Right atrium auricular region (tissue), 2 donors: ENCODE measurements at places on chromosomes 16 and 17.

DNA sequence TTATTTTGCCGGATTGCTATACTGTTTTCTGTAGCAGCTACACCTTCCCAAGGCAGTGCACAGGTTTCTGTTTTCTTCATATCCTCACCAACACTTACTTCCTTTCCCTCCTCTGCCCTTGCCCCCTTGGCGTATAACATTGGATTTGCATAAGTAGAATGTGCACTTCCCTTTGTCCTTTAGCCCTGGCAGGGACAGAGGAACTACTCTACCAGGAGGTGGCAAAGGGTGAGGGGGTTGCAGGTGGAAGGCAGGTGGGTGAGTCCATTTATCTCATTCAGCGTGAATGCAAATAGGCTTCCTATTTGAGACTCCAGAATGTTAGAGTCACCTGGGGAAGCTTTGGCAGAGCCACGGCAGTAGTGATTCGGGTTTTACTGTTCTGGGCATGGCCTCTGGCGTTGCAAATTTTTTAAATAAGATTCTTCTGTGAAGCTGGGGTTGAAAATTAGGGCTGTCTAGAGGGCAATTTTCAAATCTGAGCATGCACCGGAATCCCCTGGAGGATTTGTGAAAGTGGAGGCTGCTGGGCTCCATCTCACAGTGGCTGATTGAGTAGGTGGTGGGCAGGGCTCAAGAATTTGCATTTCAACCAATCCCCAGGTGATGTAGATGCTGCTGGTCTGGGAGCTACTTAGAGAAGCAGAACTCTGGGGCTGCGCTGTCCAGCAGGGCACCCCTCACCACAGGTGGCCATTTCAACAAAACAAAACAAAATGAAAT, 84.7 kb downstream of the PLCG2 start:
- DNase-seq = no peak

GRCh38 chr17:72882426-72882825, 210.1 kb downstream of the SLC39A11 start:
- no peak for DNase-seq

- DNase-seq = no peak
These were observed 6.3 kb upstream of the RAB37 start for GRCh38 chr17:74730491-74731346.

DNA sequence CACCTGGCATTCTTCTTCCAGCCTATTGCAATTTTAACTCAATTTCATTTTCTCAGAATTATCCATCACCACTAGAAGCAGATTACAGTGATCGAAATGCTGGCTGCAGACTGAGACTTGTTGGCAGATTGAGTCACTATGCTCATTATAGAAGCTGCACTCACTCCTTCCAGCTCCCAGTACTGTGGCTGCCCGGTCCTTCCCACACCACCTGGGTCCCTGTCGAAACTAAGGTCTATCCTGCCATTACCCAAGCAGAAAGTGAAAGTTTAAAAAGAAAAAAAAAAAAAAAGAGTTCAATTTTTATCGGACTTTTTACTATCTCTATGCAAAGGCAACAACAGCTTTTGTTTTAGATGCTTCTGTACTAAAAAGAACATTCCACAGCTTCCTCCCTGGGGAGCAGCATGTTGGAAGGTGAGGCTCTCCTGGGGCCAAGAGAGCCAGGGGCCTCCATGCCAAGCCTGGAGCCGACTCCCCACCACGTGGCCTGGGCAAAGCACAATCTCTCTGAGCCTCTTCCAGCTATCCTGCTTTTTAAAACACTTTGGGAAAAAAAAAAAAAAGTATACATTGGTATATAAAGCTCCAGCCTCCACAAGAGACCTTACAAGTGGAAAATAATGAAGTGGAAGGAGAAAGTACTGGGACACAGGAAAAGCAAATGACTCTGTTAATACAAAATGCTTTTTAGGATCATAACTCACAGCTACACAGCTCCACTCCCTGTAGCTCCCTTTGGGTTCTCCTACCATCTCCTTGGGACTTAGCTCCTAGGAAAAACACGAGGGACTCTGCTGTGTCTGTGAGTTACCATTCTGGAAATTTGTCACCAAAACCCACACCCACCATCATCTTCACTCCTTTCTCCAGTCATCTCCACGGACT, 77.8 kb downstream of the USP31 start:
- no peak for DNase-seq

- DNase-seq = no peak
These were observed 294.9 kb upstream of the FOXF1 start for GRCh38 chr16:86215233-86215978.

DNA sequence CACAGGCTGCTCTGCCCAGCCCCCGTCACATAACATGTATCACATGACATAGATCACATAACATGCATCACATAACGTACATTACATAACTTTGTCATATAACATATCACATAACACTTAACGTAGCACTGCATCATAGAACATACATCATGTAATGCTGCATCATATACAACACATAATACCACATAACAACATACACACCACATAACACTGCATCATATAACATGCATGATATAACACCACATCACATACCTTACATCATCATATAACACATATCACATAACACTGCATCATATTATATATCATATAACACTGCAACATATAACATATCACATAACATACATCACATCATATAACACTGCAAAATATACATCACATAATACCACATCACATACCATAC, 83.8 kb downstream of the AXIN2 start:
- no peak for DNase-seq

DNA sequence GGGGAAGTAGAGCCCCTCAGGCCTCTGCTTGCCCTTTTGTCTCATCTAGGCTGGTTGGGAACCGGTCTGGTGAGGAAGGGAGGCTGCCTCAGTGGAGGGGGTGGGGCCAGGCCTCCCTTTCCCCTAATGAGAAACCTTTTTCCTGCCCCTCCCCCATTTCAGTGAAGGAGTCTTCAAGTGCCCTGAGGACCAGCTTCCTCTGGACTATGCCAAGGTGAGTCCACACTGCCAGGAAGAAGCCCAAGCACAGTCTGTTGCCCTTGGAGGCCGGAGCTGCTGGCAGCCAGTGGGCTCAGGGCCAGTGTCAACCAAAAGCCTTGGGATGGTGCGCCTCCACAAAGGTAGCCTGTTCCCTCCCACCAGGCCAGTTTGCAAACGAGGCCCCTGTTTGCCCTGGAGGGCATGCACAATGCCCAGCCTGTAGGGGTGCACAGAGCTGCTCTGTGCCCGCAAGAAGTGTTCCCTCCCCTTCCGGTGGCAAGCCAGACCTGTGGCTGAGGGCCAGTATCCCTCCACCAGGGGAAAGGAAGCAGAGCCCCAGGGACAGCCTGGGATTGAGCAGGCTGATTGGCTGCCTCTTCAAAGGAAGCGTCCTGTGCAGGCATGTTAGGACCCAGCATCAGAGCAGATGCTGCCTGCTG, 3.4 kb downstream of the TRAF4 start:
- DNase-seq = no peak

DNA sequence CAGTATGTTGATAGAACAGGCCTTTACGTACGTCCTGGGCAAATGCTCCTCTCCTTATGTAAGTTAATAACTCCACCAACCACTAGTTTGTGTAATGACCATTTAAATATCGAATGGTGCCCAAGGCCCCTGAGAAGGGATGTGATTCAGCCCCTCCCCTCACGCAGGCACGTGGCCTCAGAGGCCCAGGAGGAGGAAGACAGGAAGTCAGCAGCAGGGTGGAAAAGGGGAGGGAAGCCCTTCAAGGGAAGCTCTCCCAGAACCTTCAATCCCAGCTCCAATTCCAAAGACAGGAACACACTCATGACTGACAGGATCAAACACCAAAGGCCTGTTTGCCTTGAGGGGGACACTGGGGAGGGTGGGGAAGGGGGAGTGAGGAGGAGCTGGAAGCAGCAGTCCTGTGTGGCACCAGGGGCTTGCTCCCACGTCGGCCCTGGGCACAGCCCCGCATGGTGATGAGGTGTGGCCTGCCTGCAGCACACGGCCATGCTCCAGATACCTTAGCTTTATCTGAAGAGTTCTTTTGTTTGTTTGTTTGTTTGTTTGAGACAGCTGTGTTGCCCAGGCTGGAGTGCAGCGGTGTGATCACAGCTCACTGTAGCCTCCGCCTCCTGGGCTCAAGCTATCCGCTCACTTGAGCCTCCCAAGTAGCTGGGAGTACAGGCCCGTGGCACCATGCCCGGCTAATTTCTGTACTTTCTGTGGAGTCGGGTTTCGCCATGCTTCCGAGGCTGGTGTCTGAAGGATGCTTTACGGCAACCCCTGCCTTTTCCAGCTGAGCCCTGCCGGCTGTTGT, 105.0 kb downstream of the ZNF778 start:
- no peak for DNase-seq

- no peak for DNase-seq
These were observed 42.9 kb upstream of the KSR1 start for GRCh38 chr17:27413315-27413714.

GRCh38 chr17:27994586-27994985, 47.9 kb upstream of the NLK start:
- DNase-seq = no peak

DNA sequence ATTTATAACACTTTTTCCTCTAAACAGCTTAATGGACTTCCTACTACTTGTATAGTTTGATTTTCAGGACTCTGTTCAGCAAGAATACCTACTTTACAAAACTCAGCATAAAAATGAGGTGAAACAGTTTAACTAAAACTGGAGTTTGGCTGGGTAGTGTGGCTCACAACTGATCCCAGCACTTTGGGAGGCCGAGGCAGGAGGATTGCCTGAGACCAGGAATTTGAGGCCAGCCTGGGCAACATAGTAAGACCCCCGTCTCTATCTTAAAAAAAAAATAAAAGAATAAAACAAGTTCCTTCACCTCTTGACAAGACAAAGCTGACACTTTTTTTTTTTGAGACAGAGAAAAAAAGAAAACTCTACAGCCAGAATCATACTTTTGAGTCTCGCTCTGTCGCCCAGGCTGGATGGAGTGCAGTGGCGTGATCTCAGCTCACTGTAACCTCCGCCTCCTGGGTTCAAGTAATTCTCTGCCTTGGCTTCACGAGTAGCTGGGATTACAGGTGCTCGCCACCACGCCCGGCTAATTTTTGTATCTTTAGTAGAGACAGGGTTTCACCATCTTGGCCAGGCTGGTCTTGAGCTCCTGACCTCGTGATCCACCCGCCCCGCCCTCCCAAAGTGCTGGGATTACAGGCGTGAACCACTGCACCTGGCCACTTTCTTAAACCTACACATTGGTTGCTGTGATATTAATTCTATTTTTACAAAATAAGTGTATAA, 2.6 kb downstream of the PDF start:
- DNase-seq = no peak

DNA sequence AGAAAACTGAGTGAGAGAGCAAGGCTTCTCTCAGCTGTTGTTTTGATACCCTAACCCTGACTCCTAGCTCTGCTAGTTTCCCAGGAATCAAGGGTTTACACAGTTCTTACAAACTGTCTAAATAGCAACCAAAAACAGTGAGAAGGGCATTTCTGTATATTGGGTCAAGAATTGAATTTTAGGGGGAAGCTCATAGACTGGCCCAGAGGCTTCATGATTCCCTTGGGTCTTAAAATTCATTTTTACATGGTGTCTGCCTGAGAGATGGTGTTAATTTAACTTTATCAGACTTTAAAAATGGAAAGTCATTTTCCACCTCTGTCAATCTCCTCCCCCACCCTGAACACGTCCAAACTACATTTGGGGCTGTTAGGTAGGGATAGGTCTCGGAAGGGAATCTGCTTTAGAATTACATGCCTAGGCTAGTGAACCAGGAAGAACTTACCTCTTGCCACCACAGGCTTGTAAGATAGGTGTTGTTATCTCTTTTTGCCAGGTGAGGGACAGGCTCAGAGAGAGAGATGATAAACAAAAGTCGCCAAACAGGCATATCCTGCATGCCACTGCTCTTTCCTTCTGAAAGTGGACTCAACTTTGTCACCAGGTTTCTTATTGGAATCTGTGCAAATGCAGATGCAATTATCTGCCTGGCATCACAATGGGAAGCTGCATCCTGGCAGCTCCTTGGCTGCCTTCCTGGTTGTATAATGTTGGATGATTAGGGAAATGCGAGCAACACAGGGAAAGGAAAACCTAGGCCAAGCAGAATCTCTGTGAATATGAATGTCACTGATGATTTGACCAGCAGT, 3.1 kb downstream of the PHAF1 start:
- DNase-seq = no peak

- no peak for DNase-seq
These were observed 24.8 kb downstream of the ZFPM1 start for GRCh38 chr16:88477631-88478519.

GRCh38 chr17:60160829-60161501, 11.2 kb downstream of the CA4 start:
- DNase-seq = no peak

DNA sequence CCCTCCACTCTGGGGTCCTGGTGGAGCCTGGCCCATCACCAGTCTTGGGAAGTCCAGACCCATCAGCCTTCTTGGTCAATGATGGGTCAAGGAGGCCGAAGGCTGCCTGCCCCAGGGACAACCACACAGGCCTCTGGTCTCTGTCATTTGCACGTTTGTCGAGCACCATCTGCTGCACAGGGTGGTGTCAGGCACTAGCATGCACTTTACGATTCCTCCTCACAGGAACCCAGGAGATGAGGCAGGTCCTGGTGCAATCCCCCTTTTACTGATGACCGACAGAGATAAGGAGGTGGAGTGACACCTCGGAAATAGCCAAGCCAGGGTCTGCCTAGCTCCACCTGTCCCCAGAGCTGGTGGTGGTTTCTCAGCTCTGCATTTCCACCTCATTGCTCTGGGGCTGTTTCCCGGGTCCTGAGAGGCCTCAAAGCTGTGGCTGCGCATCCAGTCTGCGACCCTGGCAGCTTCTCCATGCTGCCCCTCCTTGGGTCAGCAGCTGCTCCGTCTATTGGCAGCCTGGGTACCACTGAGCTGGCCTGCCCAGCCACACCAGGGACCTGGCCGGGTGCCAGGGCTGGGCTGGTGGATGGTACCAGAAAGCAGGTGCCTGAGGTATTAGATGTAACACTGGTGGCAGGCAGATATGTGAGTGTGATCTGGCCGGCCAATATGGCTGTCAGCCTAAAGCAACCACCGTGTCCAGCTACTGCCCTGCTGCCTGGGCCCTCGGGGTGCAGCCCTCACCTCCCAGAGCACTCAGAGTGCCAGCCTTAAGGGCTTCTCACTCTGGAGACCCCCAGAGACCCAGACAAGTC, 10.0 kb downstream of the MMP15 start:
- no peak for DNase-seq

DNA sequence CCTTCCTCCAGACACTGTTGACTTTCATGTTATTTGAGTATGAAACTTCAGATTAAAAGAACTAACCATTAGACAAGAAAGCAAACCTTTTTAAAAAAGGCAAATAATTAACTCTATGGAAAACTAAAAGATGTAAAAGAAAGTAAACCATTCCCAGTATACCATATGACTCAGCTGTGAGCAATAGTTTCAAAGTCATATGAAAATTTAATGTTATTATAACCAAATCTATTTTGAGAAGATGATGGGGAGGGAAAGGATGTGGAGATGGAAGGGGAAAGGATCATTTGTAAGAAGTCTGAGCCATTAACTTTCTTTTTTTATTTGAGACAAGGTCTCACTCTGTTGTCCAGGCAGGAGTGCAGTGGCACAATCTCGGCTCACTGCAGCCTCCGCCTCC, 131.8 kb downstream of the IRX5 start:
- DNase-seq = no peak
